ENCODE measurements at places on chromosomes 12 and 14.

GRCh38 chr12:21129906-21130305 is 1.1 kb upstream of the SLCO1B1 start:
- DNase-seq = no peak

GRCh38 chr12:12474931-12475795 is 87.5 kb downstream of the DUSP16 start:
- DNase-seq = no peak

GRCh38 chr14:57060276-57060955 is 208.3 kb downstream of the EXOC5 start:
- no peak for DNase-seq

GRCh38 chr12:72631926-72632685 is 359.9 kb downstream of the TRHDE start:
- DNase-seq = no peak

GRCh38 chr12:68180792-68181744 is 21.5 kb upstream of the IFNG start:
- no peak for DNase-seq

DNA sequence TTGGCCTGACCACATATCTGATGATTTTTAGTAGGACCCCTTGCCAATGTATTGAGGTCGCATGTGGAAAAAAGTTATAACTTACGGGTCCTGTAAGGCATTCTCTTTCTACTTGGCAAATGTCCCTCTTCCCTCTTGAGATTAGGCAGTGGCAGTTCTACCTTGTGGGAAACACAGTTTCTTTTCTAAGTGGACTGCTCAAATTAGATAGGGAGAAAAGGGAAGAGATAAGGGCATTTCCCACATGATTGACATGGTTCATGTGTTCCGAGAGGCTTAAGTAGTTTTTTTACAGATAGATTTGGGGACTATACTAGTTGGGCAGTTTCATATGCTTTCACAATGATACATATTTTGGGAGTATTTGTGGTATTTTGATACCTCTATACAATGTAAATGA is 154.7 kb downstream of the FBXL14 start:
- DNase-seq = no peak

GRCh38 chr12:104056419-104056972 is 6.5 kb upstream of the GLT8D2 start:
- DNase-seq = no peak

GRCh38 chr12:13097491-13098011 is 5.9 kb downstream of the GSG1 start:
- DNase-seq = no peak

GRCh38 chr14:59320361-59320760 is 131.9 kb downstream of the DAAM1 start:
- DNase-seq = no peak

DNA sequence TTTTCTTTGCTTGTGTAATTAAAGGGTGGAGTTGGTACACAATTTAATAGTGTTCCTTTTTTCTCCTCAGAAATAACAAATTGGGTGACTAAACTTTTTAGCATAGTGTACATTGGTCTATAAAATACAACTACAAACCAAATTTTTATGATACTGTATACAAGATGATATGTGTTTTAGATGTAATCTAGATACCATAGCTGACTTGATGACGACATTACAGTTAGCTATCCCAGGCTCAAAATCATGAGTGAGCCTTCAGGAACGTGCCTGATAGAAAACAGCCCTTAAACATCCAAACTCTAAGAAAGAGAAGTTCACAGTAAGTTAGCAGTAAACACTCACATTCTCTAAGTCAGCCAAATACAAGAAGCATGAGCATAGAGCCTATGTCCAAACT is 99.0 kb upstream of the SSTR1 start:
- DNase-seq = no peak

GRCh38 chr12:66194122-66194521 is 5.1 kb downstream of the IRAK3 start:
- no peak for DNase-seq

DNA sequence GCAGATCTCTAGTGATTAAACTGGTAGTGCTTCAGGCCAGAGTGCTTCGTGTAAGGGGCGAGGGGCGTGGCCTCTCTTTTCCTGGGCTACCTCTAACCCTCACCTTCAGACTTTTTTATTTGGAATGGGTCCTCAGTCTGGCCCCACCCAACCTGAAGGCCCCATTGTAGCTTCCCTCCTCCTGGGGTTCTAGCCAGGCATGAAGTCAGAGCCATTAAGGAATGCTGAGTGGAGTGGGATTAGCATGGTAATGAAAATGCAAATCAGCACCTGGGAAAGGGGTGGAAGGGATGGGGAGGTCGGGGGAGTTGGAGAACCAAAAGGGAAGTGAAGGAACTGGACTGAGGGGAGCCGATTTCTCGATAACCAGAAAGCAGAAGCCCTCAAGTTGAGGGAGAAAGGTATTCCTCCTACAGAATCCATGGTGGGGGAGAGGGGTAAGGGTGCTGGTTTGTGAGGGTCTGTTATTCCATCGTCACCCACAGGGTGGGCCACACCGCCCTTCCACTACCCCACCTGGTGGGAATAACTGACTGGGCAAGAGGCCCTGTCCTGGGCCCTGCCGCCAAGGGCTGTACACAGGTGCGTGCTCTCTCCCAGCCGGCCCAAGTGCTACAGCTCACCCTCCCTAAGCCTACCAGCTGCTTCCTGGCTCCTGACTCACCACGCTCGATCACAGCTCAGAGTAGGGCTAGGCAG is 14.1 kb downstream of the ZFHX2 start:
- DNase-seq = no peak

GRCh38 chr12:131509701-131510100 is 201.2 kb upstream of the SFSWAP start:
- DNase-seq = no peak

DNA sequence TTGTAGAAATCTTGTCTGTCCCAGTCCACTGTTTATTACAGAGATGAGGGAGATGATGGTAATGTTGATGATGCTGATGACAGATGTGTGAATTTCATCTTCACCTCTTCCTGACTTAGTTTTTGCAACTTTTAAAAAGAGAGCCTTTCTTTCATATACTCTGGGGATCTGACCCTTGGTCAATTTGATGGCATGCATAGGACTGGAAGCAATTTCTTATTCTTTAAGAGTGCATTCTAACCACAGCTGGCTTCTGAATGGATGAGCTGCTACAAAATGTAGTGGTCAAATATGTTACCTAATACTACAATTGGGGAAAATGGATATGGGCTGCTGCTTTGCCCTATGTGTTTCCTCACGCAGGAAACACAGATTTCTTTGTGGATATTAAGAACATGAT is 80.8 kb downstream of the MYRFL start:
- DNase-seq = no peak

DNA sequence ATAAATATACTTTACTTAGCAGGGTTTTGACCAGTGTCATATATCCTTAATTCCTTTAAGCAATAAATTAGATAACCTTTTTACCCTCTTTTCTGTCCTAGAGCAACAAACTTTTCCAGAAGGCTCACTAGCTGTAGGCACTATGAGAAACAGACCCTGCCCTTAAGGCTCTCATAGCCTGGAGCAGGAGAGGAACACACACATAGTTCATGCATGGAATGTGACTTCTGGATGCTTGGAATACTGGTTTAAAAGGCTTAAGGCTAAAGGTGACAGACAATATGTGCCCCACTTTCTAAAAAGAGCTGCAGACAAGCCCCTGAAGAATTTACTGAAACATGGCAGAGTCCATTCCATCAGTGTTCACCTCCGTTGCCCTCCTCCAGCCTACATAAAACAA is 237.2 kb downstream of the TTC8 start:
- DNase-seq = no peak

DNA sequence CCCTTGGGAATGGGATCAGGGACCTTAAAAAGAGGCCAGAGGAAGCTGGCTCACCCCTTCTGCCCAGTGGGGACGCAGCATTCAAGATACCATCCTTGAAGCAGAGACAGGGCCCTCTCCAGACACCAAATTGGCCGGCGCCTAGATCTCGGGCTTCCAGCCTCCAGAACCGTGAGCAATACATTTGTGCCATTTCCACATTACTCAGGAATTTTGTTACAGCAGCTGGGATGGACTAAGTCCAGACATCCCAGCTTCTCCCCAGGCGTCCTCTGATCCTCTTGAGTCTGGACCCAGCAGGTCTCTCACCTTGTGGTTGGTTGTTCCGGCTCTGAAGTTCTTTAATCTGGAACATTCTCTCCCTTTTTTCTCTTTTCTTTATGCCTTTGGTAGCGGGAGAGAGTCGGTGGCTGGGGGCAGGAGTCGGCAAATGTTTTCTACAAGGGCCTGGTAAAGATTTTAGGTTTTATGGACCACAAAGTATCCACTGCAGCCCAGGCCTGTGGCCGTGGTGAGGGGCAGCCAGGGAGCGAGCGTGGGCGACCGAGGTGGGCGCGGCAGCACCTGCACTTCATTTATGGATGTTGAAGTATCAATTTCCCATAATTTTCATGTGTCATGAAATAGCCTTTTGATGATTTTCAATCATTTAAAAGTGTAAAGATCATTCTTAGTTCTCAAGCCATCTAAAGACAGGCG is 4.8 kb downstream of the CEP170B start:
- no peak for DNase-seq

GRCh38 chr12:65532162-65532561 is 253.7 kb downstream of the MSRB3 start:
- no peak for DNase-seq

- DNase-seq = no peak
These were observed 11.6 kb downstream of the PRKAB1 start for GRCh38 chr12:119679490-119679889.

GRCh38 chr14:92649934-92650545 is 98.4 kb downstream of the LGMN start:
- no peak for DNase-seq

GRCh38 chr12:34298971-34299801 is 276.9 kb downstream of the ALG10 start:
- DNase-seq = no peak

- DNase-seq = no peak
These were observed 68.3 kb upstream of the TBPL2 start for GRCh38 chr14:55508676-55509075.

DNA sequence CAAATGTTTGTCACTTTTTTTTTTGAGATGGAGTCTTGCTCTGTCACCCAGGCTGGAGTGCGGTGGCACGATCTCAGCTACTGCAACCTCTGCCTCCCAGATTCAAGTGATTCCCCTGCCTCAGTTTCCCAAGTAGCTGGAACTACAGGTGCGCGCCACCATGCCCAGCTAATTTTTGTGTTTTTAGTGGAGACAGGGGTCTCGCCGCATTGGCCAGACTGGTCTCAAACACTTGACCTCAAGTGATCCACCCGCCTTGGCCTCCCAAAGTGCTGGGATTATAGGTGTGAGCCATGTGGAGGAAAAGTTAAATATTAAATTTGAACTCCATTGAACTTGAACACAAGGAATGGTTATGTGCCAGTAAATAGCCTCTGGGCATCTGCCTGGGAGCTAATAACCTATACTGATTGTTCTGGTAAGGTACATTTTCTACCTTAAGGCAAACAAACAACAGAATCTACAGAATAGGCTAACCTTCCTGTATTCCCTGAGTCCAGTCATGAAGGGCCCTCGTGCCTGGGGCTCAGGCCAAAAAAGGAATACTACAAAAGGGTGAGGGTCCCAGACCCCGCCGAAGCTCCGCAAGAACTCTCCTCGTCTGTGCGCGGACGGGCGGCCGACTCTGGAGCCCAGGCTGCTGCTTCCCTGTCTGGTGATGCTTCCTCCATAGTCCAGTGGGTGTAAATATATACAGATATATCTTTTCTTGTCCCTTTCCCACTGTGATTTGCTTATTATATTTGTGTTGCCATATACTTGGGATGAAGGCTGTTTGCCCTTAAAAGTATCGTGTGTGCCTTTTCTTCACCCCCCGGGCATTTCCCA is 74.0 kb upstream of the EIF5 start:
- DNase-seq = no peak

GRCh38 chr12:116015525-116015924 is 262.0 kb downstream of the MED13L start:
- DNase-seq = no peak

DNA sequence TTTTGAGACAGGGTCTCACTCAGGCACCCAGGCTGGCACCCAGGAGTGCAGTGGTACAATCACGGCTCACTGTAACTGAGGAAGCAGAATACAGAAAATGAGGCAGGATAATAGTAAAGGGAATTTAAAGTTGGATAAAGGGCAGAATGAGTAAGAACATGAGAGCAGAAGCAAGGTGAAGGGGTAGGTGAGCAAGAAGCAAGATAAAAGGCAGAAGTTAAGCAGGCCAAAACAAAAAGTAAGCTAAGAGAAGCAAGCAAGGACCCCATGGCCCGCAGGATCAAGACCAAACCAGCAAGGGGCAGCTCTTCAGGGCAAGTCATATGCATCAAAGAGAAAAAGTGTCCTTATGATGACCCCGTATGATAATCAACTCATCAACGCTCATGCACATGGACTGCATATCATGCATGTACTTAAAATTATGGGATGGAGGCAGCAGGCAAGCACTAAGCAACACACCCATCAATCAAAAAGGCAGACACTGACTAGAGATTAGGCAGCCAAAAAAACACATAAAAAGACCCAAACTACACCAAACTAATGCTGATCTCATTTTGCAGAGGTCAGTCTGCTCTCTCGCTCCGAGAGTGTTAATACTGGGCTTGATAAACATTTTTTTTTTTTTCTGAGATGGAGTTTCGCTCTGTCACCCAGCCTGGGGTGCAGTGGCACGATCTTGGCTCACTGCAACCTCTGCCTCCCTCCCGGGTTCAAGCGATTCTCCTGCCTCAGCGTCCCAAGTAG is 11.6 kb downstream of the TIMELESS start:
- no peak for DNase-seq

DNA sequence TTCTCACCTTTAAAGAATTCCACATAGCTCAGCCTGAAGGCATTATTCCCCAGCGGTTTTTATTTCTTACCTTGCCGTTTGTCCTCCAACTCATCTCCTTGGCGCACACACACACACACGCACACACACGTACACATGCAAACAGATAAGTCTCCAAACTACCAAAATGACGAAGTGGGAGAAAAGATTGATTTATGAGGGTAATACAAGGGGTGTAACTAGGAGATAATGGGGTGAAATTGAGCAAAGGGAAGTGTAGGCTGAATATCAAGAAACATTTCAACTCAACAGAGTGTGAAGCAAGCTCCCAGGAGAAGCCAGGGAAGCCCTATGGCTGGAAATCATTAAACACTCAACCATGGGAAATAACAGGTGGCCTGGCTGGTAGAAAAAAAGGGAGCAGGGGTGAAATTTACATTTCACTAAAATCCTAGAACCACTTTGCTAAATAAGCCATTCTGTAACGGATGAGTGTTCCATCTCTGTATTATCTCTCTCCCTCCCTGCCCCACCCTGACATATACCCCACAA is 41.0 kb downstream of the GRIN2B start:
- no peak for DNase-seq

DNA sequence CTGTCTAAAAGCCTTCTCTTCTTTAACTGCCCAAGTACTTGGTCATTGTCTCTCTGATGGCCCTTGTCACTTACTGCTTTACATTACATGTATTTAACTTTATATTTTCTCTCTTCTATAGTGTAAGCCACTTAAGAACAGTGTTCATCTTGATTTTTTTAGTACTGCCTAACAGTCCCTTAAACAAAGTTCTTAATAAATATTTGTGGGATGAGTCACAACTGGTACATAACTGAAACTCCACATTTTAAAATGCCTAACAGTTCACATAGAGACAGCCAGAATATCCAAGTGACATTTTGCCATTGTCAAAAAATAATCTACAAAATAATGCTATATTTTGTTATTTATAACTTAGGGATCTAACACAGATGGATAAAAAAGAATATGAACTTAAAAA is 146.6 kb downstream of the STXBP6 start:
- DNase-seq = no peak
